ENCODE measurements at places on chromosomes 7 and 10.

DNA sequence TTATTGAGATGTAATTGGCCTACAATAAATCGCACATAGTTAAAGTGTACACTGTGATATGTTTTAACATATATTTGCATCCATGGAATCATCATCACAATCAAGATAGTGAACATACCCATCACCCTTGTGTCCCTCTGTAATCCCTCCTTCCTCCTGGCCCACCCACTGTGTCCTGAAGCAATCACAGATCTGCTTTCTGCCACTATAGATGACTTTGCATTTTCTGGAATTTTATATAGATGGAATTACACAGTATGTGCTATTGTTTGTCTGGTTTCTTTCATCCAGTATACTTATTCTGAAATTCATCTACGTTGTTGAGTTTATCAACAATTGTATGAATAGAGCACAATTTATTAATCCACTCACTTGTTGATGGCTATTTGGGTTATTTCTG lies 181.3 kb downstream of the SNX10 start:
- no peak for DNase-seq

- DNase-seq = no peak
Measured at GRCh38 chr10:44948642-44949041, 11.0 kb upstream of the RASSF4 start.

DNA sequence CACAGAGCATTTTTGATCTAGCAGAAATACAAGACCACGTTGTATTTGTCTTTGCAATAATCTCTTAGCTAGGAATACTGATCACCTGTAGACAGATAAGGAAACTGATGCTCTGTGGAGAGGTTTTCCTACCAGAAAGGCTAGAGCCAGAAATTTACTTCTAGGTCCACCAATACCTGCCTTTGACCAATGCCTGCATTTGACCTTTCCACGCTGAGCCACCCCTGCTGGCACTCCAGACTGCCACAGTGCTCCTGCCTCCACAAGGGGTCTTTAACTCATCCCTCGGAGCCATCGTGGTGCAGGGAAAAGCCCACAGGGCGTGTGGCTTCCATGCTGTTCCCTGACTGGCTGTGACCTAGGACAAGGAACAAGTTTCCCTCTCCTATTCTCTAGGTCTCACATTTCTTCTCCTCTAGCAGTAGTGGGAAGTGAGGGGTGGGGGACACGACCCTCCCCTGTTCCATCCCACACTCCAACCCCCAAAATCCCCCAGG lies 1.5 kb upstream of the ELN start:
- DNase-seq = no peak

DNA sequence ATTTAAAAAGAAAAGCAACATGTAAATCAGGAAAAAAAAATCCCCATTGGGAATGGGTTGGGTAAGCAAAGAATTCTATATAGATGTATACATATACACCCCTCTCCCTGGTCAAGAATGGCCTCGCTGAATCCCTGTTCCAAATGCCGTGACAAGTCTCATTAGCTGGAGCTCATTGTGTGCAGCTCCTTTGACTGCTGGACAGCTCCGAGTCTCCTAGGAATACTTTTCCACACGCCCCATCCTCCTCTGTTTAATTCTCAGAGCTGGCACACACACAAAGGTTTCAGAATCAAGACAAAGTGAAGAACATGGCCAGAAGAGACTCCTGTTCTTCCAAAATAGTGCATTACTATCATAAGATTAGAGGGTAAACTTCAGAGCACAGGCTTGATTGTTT lies 130.9 kb upstream of the MKLN1 start:
- no peak for DNase-seq

Measured in HL-60 (cell line).